Stimulated activated CD4-positive, alpha-beta T cell treated with anti-CD3 and anti-CD28 coated beads, Interleukin-15, amount 100 ng/mL, for 1 hour (primary cell): ENCODE measurements at places on chromosomes 6 and 20.

- no peak for DNase-seq
These were observed 23.5 kb downstream of the NOL7 start for GRCh38 chr6:13638626-13639025.

GRCh38 chr6:149431905-149432775, 32.1 kb downstream of the SUMO4 start:
- peak; percentile 84 for DNase-seq

DNA sequence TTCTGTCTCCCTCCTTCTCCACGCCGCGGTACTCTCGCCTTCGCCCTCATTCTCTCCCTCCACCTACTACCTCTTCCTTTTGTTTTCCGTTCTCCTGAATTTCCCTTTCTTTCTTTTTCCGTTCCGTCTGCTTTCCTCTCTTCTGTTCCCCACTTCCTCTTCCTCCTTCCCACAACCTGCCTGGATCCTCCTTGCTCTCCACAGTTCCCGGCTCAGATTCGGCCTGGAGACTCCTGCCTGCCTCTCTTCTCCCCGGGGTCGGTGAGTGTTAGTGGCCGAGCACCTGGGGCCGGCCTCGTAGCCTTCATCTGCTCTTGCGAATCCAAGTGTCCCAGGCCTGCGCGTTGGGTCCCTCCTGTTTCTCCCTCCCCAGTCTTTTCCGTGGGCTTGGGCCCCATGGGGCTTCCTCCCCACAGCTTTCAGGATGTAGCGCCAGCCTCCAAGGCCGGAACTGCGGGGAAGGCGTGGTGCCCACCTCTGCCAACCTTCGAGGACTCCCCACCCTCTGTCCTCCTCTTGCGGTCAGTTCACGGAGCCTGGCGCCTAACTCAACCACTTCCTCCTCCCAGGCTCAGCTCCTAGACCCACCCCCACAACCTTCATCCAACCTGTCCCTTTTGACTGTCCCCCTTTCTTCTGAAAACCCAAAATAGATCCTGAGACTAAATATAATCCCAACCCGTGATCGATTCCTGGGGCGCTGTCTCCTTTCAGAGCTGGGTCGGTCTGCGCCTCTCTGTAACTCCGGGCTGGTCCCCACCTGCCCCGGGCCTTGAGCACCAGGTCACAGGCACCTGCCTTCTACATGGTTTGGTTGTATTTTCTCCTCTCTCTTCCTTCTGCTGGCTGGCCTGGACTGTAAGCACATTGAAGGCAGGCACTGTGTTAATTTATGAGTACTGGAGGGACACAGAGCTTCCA, 6.8 kb downstream of the NRN1 start:
- no peak for DNase-seq

GRCh38 chr6:159832946-159833345, 32.9 kb downstream of the PNLDC1 start:
- no peak for DNase-seq

DNA sequence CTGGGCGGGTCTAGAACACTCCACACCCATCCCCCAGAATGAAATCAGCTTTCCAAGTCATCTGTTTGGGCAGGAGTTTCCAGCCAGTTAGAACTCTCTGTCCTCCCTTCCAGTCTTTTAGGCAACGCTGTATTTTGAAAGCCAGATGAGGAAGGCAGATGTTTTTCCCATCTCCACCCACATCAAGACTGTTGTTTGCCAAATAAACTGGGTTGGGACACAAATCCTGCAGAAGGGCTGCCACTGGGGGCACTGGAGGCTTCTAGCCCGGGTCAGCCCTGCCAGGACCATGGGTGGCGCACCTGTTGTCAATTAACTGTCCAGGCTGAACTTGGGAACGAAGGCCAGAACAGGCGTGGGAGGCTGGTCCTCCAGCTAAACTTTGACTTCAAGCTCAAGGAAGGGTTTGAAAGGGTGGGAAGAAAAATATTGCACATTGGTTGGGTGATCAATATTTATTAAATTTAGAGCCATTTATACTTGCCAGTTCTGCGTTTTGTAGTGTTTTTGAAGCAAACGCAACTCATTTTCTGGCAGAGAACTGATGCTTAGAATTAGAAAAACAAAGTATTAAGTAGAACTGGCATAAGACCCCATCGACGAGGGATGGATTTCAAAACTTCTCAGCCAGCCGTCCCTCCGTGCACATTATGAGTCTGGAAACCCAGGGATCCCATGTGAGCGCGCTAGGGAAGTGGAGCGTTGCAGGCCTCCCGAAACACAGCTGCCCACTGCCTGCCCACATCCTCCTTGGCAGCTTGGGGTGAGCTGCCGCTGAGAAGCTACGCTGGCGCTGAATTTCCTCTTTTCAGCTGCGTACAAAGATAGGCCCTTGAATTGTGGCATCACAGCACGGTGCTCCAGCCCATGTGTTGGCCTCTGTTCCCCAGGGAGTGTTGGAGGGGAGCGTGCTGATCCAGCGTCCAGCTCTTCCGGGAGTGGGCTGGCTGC, 297.4 kb downstream of the QKI start:
- no peak for DNase-seq

DNA sequence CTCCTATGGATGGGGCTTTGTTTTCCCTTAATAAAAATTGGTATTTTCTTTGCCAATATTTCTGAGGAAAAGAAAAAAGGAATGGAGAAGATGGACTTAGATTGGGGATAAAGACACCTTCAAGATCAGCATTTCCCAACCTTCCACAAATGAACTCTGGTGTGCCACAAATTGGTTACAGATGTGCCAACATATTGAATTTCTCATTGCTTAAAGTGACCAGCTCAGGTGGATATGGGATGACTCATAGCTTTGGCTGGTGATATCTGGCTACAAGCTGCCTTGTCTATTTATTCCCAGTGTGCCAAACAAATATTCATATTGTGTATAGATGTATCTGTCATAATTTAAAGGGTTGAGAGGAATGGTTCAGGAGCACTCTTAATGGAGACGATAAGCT, 32.5 kb downstream of the THEMIS start:
- no peak for DNase-seq

- DNase-seq, result no peak
These were observed 198.2 kb upstream of the PDE10A start for GRCh38 chr6:165861226-165861625.

- DNase-seq, result no peak
These were observed 476.8 kb upstream of the SOX4 start for GRCh38 chr6:21116736-21117135.

- DNase-seq, result no peak
These were observed 95.3 kb downstream of the FOXO3 start for GRCh38 chr6:108655806-108656651.

DNA sequence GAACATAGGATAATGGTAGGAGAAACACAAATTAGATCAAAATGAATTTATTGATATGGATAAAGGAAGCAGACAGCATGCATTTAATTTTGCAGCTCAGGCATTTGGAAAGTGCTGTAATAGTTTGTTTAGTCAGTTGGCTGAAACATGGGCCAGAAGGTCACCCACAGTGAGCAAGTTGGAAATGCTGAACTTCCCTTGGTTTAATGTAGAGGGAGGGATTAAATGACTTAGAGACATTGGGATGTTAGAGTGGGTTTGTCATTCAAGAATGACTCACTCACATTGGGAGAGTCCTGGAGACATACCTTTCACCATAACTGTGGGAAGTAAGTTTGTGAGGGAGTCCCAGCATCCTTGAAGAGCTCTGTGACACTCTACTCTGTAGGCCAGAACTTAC, 231.5 kb upstream of the PLCB4 start:
- no peak for DNase-seq

DNA sequence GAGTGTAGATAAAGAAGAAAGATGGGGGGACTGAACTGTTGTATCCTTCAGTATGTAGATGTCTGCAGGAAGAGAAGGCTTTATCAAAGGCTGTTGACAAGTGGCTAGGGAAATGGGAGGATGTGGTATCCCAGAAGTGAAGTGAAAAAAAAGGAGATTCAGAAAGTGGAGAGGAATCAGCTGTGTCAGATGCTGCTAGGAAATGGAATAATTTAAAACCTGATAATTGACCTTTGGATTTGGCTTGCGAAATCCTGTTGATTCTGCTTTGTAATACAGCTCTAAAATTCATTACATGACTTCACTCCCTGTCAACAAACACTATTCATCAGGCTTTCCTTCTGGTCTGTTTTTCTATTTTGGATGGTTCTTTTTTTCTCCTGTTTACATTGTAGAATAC, 41.7 kb downstream of the PHF3 start:
- no peak for DNase-seq

GRCh38 chr6:111524735-111525134, 41.7 kb upstream of the REV3L start:
- DNase-seq, result no peak

DNA sequence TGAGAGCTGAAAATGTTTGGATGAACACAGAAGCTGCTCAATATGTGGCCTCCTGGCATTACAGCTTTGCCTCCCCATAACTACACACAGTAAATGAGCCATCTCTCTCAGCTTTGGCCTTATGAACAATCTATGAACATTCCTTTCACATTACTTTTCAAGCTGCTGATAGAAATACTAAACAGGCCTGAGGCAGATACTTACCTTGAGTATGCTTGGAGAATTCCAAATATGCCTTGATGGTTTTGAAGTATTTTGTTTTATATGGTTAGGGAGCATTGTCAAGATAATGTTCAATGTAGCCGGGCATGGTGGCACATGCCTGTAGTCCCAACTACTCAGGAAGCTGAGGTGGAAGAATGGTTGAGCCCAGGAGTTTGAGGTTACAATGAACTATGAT, 104.5 kb downstream of the CD24 start:
- no peak for DNase-seq

DNA sequence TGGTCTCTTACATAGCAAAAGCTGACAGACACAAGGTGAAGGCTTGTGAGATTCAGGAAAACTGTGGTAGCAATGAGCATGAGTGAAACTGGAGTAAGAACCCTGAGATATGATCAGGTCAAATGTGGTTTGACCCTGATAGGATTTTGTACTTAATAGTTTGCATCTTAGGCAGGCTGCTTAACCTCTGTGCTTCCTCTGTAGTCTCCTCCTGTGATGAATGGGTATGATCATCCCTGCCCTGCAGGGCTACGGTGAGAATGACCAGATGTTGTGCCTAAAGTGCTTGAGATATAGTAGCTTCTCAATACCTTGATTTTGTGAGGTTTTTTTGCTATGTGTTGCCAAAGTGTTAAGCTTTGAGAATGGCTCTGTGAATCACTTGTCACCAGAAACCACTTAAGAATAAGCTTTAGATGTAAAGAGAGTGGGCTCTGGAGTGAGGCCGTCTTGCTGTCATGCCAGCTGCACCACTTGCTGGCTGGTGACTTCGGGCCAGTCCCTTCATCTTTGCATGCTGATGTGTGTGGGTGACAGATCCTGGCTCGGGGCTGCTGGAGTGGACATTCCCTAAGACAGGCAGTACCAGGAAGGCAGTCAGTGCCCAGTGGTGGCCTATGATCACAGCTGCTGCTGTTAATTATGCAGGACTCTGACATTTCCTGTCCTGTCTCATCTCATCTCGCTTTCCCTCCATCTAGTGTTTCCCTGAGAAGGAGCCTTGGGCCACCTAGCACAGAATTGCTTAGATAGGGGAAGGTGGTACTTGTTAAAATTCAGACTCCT, 254.7 kb downstream of the NFATC2 start:
- DNase-seq, result no peak

- no peak for DNase-seq
These were observed 54.8 kb downstream of the HECA start for GRCh38 chr6:139189665-139190064.

DNA sequence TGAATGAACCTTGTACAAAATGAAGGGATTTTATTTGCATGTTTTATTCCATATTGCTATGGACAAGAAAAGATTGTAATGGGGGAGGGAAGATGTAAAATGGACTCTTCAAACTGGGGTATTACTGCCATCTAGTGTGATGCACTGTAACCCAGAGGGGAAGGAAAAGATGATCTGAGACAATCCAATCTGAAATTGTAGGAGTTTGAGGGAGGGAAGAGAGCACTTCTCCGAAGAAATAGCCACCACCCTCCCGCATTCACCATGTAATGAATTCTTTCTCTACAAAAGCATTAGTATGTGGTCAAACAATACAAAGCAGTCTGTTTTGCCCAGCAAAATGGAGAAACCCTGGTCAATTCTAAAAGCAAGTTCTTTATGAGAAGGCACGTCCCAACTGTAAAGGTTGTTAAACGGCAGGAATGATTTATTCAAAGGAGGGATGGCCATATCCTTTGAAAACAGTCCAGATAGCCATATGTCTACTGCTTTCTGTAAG, 679.5 kb upstream of the NRSN1 start:
- no peak for DNase-seq

GRCh38 chr6:39867592-39867991, 66.7 kb downstream of the MOCS1 start:
- DNase-seq, result no peak

- no peak for DNase-seq
These were observed 230.4 kb downstream of the CLVS2 start for GRCh38 chr6:123226398-123226797.

DNA sequence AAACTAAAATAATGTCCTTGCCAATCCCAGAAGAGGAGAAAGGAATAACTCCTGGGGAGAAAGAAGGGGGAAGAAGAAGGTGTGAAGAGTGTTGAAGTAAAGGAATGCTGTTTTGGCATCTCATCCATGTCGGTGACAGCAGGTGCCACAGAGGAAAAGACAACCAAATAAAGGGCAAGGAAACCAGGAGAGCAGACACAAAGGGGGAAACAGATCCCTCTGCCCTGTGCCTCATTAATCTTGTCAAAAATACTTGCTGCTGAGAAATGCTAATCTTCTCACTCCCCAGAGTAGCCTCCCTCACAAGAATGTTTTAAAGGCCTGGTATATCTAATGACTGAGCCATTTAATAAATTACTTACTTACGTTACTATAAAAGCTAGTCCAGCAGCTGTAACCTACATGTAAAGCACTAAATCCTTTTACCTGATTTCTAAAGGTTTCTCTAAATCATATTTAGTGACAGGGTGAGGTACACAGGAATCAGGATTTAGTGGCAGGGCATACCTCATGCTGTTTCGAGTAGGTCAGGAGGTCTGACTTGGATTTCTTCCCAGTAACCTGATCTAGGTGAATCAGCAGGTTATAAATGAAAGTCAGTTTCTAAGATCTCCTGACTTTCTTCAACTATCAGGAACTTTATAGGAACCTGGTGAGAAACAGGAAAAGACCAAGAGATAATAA, 377.1 kb downstream of the CENPW start:
- DNase-seq, result no peak

GRCh38 chr6:133945158-133945557, 7.9 kb upstream of the TBPL1 start:
- DNase-seq, result no peak

DNA sequence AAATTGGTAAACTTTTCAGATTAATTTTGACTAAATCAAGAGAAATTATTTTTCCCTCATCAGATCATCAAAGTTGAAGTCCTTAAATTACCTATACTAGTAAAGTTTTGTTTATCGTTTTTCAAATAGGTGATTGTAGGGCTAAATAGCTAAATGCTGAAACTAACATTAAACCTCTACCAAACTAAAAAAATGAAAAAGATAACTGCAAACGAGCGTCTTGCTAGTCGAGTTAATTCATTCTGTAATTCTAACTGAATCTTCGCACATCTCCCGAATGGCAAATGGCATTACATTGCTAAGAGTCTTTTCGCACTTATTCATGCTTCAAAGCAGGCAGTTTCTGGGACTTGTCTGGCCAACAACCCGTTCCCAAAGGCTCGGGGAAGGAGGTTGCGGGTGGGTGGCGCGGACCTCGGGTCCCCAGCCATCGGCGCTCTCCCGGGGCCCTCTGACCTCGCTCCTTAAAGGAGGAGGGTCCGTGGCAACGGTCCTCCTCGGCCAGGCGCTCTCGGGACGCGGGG, 43.8 kb downstream of the POPDC3 start:
- no peak for DNase-seq
